ENCODE measurements at places on chromosomes 11 and 22. TPM values are rescaled to one million over a fixed set of nuclear protein-coding genes. Genes with fewer than 3 reads are reported as not detected.

Gene CARD16
- total RNA-seq = not detected

Gene SHANK2
- 23.0 TPM for total RNA-seq

Gene C1QTNF5
- total RNA-seq = 0.32 TPM

Gene CASP4
- not detected for total RNA-seq

Gene FIBIN
- 0.22 TPM for total RNA-seq

Gene CDC42EP1
- 2.1 TPM for total RNA-seq

Gene OR6A2
- total RNA-seq = 0.56 TPM

Gene CD3E
- total RNA-seq = not detected

Gene RFPL3
- total RNA-seq = not detected

Gene OR52B6
- total RNA-seq = not detected

Gene AP1B1
- total RNA-seq = 77.9 TPM

Gene CCDC73
- not detected for total RNA-seq

Gene B4GALNT4
- 418 TPM for total RNA-seq

Gene KDM4D
- 1.3 TPM for total RNA-seq

Gene CASP5
- total RNA-seq = not detected

Gene RTN4RL2
- total RNA-seq = 119 TPM

Gene SLC35F2
- 3.5 TPM for total RNA-seq

Gene OAF
- not detected for total RNA-seq

Gene OR8U1
- not detected for total RNA-seq

Gene CNTN5
- total RNA-seq = 1.6 TPM

Gene MUC5AC
- not detected for total RNA-seq

Gene KBTBD3
- total RNA-seq = 8.9 TPM

Gene MS4A3
- total RNA-seq = not detected

Gene DYNC2H1
- total RNA-seq = 9.7 TPM

Gene SHANK3
- 20.4 TPM for total RNA-seq

Gene B3GAT3
- total RNA-seq = 71.6 TPM

Gene CADM1
- total RNA-seq = 1,339 TPM

Gene LRRN4CL
- total RNA-seq = 1.8 TPM

Gene GGA1
- total RNA-seq = 104 TPM

Gene INSC
- not detected for total RNA-seq

Gene FOLR3
- not detected for total RNA-seq

Gene MIOX
- total RNA-seq = 4.0 TPM

Gene RTN4R
- 38.3 TPM for total RNA-seq

Gene KDM2A
- 71.0 TPM for total RNA-seq

Gene MS4A6E
- total RNA-seq = not detected

Gene MOGAT2
- total RNA-seq = not detected

Gene KRTAP5-7
- total RNA-seq = not detected

Gene CD44
- total RNA-seq = 0.71 TPM

Gene DEUP1
- total RNA-seq = not detected

Gene CARNS1
- 0.07 TPM for total RNA-seq

Gene F2
- 0.29 TPM for total RNA-seq

Gene FBLN1
- total RNA-seq = 184 TPM

Gene SLC16A8
- total RNA-seq = not detected

Gene MMP8
- total RNA-seq = not detected

Gene MMP27
- total RNA-seq = not detected

Gene MS4A4A
- not detected for total RNA-seq

Gene LMO1
- 5.7 TPM for total RNA-seq

Gene RFPL1
- not detected for total RNA-seq

Gene TUB
- 2.8 TPM for total RNA-seq

Gene JAML
- total RNA-seq = not detected

Gene AQP11
- 2.0 TPM for total RNA-seq

Gene PNPLA5
- total RNA-seq = not detected

Gene MARK2
- total RNA-seq = 76.8 TPM

Gene OR51G2
- total RNA-seq = not detected

Gene TRIM6
- 0.64 TPM for total RNA-seq

Gene APOBEC3C
- total RNA-seq = 0.71 TPM

Gene CCDC86
- 12.7 TPM for total RNA-seq

Gene NFAM1
- 0.91 TPM for total RNA-seq

Gene TRIM66
- total RNA-seq = 59.5 TPM

Gene FOLH1
- total RNA-seq = 1.1 TPM
